IMR-90 (cell line): ENCODE measurements at places on chromosomes 2 and 18. TPM values are rescaled to one million over a fixed set of nuclear protein-coding genes. Genes with fewer than 3 reads are reported as not detected.

The MAPK4 gene
- not detected in 2 replicates for polyA plus RNA-seq

- H3K4me1 ChIP-seq = no peaks in the 10 kb centered on the region
- no peak for DNase-seq
- no peak overlapping the region for H3K27ac ChIP-seq
- no peaks in the 10 kb centered on the region for H3K36me3 ChIP-seq
Observed at GRCh38 chr18:24979235-24979634, 372.7 kb downstream of the ZNF521 start.

The IL36G gene
- polyA plus RNA-seq = not detected in 2 replicates

DNA sequence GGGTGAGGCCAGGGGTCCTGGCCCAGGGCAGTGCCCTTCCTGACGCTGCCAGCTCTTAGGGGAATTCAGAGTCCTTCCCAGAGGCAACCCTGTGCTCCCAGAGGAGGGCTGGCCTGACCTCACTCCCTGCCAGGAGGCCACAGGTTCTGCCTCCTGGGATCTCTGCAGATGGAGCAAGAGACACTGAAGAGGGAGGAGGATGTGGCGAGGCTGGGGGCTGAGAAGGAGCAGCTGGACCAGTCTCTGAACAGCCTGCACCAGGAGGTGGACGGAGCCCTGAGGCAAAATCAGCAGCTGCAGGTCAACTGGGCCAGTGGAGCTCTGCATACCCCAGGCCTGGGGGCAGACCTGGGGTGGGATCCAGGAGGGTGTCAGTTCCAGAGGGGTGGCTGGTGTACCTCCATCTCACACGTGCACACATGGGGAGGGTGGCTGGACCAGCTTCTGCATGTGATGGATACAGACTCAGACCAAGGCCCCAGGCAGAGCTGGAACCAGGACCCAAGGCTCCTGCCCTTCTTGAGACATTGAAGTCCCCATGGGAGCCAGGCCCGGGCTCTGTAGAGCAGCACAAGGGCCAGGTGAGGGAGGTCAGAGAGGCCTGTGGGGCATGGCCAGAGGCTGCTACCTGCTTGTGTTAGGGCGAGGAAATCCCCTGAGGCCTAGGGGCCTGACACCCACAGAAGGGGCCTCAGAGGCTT is 9.7 kb upstream of the SNED1 start:
- no peak for DNase-seq
- H3K36me3 ChIP-seq = no peaks in the 10 kb centered on the region
- no peak overlapping the region for H3K27ac ChIP-seq
- no peak overlapping the region for H3K4me3 ChIP-seq
- H3K27me3 ChIP-seq = peaks cover 3% of the 10 kb centered on the region; the same call in 1 of the 2 replicates

The LIMS3 gene
- polyA plus RNA-seq = 0.44 and 0.99 TPM in 2 replicates

DNA sequence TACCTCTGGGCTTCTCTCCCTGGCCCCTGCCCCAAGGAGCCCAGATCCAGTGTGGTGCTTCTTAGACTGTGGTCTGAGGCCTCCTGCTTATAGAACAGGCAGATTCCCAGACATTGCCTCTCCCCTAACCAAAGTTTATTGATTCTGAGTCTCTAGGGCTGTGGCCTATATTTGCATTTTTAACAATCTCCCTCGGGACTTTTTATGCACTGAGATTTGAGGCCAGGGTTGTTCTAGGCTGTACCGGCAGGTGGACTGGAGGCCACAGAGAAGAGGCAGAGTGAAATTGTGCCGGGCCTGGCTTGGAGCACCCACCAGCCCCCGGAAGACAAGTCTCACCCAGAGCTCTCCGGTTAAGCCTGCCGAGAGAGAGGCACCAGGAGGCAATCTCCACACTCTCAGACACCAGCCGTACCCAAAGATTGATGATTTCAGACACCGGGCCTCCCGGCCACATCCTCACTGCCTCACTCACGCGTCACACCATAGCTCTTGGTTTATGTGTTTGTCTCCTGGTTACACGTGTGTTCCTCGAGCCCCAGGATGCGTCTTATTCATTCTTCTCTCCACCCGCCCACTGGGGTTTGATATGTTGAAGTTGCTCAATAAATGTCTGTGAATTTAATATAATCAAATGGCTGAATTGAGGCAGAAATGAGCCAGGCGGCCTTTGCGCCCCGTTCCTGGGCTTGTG is 203.7 kb downstream of the KLHL29 start:
- H3K4me3 ChIP-seq = no peak overlapping the region
- peak; percentile 9 for DNase-seq
- no peaks in the 10 kb centered on the region for H3K27me3 ChIP-seq
- H3K27ac ChIP-seq = no peak overlapping the region

GRCh38 chr2:120775194-120775593 is 39.5 kb downstream of the GLI2 start:
- no peak for DNase-seq
- no peaks in the 10 kb centered on the region for H3K36me3 ChIP-seq
- H3K4me1 ChIP-seq = peaks cover 62% of the 10 kb centered on the region
- H3K27ac ChIP-seq = no peak overlapping the region
- H3K27me3 ChIP-seq = no peaks in the 10 kb centered on the region

DNA sequence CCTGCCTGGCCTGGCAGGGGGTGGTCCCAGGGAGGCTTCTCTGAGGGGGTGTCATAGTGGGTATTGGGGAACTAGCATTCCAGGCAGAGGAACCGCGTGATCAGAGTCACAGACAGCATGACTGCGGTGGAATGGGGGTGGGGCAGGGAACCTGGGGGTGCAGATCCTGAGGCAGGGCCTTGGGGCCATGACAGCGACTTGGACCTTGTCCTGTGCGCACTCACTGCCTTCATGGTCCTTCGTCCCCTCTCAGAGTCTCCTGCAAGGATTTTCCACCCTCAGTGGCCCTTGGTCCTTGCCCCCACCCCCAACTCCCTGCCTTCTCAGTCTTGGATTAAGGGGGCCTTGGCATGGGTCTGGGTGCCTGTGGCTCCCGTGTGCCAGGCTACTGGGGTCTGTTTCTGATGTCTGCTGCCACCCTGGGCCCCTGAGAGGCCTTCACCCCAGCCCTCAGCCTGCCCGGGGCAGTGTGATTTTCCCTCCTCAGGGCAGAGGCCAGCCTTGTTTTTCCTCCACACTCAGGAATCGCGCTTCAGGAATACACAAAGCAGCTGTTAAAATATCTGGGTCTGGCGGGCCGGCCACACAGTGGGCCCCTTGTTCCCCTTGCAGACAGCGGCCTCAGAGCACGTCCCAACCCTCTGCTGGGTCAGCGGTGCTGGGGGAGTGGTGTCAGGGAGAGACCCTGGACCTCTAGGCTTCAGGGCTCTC is 51.6 kb downstream of the GLI2 start:
- H3K4me3 ChIP-seq = no peak overlapping the region
- no peaks in the 10 kb centered on the region for H3K27me3 ChIP-seq
- H3K4me1 ChIP-seq = peaks cover 31% of the 10 kb centered on the region
- DNase-seq = no peak

The GPR55 gene
- polyA plus RNA-seq = 0.03 TPM in 1 of 2 replicates, not detected in the other

DNA sequence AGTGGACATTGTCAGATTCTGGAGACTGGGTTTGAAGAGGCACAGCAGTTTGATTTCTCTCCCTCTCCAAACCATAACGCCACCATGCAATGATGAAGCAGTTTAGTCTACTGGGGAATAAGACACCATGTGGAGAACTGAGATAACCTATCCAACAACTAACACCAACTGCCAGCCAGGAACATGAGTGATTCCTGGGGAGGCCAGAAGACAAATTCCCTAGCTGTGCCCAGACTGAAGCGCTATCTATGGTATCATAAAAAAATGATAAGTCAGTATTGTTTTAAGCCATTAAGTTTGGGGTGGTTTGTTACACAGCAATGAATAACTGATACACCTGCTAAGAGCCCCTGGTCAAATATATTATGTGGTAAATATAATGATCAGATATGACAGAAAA is 129.3 kb downstream of the EXOC6B start:
- no peak for DNase-seq
- no peak overlapping the region for H3K4me3 ChIP-seq
- no peaks in the 10 kb centered on the region for H3K27me3 ChIP-seq

GRCh38 chr2:240931319-240931949 is 25.3 kb downstream of the CROCC2 start:
- no peak overlapping the region for H3K27ac ChIP-seq
- no peak overlapping the region for H3K4me3 ChIP-seq
- peaks cover 24% of the 10 kb centered on the region for H3K27me3 ChIP-seq
- H3K36me3 ChIP-seq = no peaks in the 10 kb centered on the region
- H3K4me1 ChIP-seq = peaks cover 1% of the 10 kb centered on the region; the same call in 1 of the 2 replicates
- no peak for DNase-seq

DNA sequence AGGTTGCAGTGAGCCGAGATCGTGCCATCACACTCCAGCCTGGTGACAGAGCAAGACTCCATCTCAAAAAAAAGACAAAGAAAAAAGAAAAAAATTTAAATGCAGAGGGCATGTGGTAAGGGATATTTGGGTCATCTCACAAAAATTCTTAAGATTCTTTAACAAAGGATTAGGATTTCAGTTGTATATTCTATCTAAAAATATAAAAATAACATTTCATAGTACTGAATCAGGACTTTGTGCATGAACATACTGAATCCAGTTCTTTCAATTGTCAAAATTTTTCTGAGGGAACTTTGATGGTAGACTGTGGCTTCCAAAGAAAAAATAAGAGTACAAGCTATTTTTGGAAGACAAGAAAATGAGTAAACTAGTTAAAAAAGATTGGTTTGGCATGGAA is 6.5 kb upstream of the PPP3R1 start:
- H3K4me1 ChIP-seq = peaks cover 12% of the 10 kb centered on the region
- peak; percentile 33 for DNase-seq
- H3K4me3 ChIP-seq = no peak overlapping the region

DNA sequence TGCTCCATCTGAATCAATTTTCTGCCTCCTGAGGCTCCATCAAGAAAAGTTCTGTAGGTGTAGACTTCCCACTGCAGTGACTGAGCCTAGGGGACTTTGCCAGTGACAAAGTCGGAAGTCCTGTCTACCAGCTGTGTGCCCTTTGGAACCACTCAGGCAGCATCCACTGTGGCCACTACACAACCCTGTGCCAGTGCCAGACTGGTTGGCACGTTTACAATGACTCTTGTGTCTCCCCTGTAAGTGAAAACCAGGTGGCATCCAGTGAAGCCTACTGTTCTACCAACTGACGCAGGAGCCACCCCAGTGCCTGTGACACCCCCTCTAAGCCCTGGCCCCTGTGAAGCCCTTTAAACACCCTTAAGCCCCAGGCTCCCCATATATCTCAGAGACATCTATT is 132.1 kb upstream of the SERPINE2 start:
- H3K27me3 ChIP-seq = no peaks in the 10 kb centered on the region
- H3K4me3 ChIP-seq = no peak overlapping the region
- no peak for DNase-seq
- no peak overlapping the region for H3K27ac ChIP-seq
- no peaks in the 10 kb centered on the region for H3K36me3 ChIP-seq
- H3K4me1 ChIP-seq = no peaks in the 10 kb centered on the region

GRCh38 chr2:64359892-64360657 is 93.9 kb upstream of the LGALSL start:
- no peak overlapping the region for H3K27ac ChIP-seq
- no peak overlapping the region for H3K4me3 ChIP-seq
- peaks cover 48% of the 10 kb centered on the region for H3K27me3 ChIP-seq
- H3K36me3 ChIP-seq = no peaks in the 10 kb centered on the region
- DNase-seq = peak; percentile 92

The TYMS gene
- polyA plus RNA-seq = 92.2 and 96.9 TPM in 2 replicates

The C2orf72 gene
- polyA plus RNA-seq = 0.09 and 0.24 TPM in 2 replicates

DNA sequence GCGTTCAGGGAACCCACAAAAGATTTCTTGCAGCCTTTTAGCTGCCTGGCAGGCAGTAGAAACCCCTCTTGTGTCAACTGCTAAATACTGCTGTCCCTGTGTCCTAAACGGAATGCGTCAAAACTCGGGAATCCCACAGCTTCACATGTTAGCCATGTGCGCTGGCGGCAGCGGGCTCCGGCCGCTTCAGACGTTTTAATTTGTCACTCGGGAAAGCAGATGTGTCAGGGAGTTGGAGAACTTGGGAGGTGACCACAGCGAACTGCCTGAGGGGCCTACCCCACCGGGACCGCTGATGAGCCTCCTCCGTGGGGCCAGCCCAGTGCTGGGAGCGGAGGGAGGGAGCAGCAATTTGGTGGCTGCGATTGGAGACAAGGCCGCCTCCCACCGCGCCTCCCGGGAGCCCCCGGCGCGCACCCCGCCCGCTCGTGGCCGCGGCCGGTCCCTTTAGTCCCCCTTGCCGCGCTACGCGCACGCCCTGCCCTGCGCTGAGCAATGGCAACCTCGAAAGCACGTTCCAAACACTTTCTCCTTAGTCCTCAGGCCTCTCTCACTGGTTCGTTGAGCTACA is 146.1 kb upstream of the SATB2 start:
- H3K27me3 ChIP-seq = peaks cover 11% of the 10 kb centered on the region
- no peak overlapping the region for H3K4me3 ChIP-seq
- no peak for DNase-seq

DNA sequence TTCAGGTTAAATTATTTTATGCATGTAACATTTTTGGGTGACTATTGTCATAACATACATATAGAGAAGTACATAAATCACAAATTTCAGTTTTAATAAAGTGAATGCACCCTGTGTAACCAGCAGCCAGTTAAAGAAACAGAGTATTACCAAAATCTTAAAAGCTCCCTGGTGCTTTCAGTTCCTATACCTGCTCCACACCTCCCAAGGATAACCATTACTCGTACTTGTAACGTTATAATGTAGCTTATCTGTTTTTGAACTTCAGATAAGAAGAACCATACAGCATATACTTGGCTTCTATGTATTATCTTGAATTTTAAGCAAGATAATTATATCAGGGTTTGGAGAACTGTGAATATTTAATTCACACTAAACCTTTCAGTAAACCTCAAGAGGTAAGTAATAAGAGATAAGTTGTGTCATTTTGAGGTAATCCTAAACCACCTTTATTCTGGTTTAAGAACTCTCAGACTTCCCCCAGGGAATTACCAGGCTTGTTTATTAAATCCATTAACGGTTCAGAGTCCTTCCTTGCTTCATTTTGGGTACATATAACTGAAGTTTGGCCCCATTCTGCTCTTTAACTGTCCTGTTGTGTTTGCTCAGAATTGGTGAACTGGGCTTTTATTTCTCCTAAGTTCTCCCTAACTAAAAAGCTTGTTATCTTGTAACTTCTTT is 58.6 kb downstream of the LCLAT1 start:
- peaks cover 7% of the 10 kb centered on the region for H3K4me1 ChIP-seq
- no peak for DNase-seq
- no peak overlapping the region for H3K27ac ChIP-seq

The STPG4 gene
- polyA plus RNA-seq = 0.06 and 0.12 TPM in 2 replicates

DNA sequence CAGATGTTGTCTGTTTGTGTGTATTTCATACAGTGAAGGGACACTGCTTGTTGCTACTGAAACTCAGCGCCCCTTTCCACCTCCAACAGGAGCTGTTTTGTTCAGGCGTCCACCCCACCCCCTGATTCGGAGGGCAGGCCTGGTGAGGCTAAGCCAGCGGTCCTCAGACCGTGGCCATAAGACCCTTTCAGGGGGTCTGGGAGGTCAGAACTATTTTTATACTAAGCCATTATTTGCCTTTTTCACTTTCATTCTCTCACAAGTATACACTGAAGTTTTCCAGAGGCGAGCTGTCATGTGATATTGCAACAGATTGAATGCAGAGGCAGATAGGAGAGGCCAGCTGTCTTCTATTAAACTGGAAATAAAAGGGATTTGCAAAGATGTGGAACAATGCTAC is 39.7 kb upstream of the IGFBP5 start:
- H3K4me1 ChIP-seq = peaks cover 17% of the 10 kb centered on the region
- H3K36me3 ChIP-seq = no peaks in the 10 kb centered on the region
- H3K27me3 ChIP-seq = peaks cover 11% of the 10 kb centered on the region
- no peak overlapping the region for H3K4me3 ChIP-seq
- peak; percentile 66 for DNase-seq
- H3K27ac ChIP-seq = peak overlapping the region; percentile 96; the same call in 1 of the 2 replicates
